ENCODE measurements at places on chromosomes 7 and 10.

DNA sequence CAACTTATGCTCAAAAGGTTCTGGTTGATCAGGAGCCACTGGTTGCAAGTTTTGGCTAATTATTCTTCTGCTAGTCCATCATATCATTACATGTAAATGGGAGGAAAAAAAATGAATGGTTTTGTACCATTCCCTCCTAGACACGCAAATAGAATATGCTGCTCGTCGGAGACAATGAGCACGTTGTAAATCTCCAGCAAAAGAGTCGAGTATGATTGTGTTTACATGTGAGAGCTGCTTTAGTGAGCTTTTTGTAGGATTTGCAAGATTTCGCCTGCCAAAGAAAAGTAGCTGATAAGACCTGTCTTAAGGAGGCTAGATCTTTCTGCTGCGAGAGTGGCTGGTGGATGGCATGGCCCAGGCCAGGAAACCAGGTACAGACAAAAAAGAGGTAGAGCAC, 109.0 kb downstream of the ZMYND11 start:
- no peak for DNase-seq

GRCh38 chr10:77230194-77230593, 407.4 kb downstream of the KCNMA1 start:
- no peak for DNase-seq

DNA sequence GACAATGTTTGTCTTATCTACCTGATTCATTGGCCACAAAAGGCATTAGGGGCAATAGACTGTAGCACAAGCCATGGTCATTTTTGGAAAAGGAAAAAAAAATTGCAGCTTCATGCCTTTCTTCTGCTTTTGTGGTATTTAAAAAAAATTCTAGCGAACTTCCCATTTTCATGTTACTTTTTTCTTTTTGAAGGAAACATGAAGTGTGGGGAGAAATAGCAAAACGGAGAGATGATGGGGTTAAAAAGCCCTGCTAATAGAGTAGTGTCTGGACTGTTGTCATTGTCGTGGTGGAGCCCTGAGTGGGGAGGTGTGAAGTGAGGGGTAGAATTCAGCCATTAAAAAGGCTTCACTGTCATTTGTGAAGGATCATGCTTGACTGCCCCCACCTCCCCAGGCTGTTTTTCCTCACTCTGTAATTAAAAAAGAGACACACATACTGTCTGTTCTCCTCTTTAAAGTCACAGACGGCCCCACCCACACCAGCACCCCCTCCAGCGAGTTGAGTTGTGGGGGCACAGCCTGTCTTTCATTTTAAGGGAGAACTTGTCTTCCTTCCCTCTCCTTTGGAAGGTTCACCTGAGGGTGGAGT, 272.4 kb downstream of the CREB5 start:
- no peak for DNase-seq

- DNase-seq, result no peak
These were observed 125.3 kb downstream of the SEC23IP start for GRCh38 chr10:120017733-120018417.

DNA sequence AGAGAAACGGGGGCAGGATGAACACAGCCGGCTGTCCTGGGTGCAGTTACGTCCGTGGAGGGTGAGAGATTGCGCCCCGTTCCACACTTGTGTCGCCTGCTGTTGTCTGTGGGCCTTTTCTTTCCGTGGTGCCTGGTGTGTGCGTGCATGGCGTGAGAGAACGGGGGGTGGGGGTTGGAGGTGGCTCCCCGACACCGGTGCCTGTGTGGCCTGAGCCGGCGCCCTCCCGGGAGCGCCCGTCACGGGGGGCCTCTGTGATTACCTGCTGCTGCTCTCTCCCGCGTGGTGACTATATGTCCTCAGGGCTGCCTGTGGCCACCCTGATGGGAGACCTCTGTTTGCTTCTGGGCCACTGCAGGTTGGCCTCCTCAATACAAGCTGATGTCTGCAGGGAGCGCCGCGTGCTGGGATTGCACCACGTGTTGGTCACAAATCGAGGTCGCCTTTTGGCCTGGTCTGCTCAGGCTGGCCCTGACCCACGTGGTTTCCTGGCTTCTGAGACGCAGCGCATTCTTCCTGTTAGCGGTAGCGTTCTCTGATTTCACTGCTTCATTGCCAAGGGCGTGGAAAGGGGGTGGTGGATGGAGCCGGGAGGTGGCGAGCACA, 10.9 kb upstream of the AP5Z1 start:
- DNase-seq, result no peak

GRCh38 chr10:80487791-80488538, 33.9 kb downstream of the TSPAN14 start:
- no peak for DNase-seq

DNA sequence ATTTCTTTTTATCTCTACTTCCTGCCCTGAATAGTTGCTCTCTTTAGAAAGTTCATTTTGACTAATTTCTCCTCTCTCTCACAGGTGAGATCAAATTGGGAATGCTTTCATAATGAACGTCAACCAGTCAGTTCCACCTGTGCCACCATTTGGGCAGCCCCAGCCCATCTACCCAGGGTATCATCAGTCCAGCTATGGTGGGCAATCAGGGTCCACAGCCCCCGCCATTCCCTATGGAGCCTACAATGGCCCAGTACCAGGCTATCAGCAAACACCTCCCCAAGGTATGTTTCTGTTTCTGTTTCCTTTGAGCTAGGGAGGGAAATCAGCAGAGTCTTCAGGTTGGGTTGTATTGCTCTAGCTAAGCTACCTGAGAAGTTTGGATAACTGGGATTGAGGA, 2.5 kb downstream of the SEC24C start:
- no peak for DNase-seq

DNA sequence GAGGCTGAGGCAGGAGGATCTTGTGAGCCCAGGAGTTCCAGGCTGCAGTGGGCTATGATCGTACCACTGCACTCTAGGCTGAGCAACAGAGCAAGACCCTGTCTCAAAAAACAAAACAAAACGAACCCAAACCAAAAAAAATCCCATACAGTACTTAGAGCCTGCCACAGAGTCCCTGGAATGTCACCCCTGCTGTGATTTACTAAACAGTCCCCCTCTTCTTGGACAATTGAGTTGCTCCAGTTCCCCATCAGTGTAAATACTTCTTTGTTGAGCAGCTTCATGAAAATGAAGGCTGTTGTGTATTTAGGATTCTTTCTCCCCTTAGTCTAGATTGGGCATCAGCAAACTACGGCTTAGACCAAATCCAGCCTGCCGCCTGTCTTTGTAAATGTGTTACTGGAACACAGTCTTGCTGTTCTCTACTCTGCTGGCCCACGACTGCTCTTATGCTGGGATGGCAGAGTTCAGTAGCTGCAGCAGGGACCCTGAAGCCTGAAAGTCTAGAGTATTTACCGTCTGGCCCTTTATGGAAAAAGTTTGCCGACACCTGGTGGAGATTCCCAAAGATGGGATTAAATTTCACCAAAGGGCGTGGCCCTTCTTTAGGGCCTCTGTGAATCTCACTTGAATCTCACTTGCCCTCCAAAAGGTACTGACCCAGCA, 57.8 kb downstream of the PALD1 start:
- no peak for DNase-seq

DNA sequence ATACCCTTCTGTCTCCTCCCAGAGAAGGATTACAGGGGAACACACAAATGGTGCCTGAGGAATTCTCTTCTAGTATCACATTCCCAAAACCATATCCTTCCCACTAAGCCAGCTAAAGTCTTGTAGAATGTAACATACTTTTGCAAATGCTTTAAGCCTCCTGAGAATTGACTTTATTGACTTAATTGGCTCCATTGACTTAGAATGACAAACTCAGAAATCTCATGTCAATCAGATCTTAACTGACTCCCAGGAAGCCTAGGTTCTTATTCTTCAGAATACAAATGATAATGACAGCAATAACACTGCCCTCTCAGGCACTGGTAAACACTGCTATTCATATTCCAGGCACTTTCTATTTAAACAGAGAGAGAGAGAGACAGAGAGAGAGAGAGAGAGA, 356.9 kb upstream of the PRKCQ start:
- DNase-seq, result no peak

GRCh38 chr10:89295597-89295996, 6.2 kb upstream of the IFIT2 start:
- DNase-seq, result no peak

DNA sequence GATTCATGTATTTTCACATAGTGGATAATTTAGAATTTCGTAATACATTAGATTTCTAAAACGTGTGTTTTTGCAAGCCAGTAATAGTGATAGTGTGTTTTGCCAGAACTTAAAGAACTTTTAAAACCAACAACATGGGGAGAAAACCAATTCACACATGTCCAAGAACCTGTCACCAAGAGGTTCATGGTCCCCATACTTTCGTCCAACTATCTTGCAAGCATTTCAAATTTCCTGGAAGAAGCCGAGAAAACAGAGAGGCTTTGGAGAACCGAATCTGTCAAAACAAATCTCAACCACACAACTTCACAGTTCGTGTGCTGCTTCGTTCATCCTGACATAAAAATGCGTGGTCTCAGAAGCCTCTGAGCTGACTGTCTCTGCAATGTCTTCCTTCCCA, 31.9 kb downstream of the GFRA1 start:
- DNase-seq, result no peak

GRCh38 chr7:105935250-105935649, 27.8 kb upstream of the CDHR3 start:
- no peak for DNase-seq
